ENCODE measurements at places on chromosomes 2 and 18.
A peak's percentile ranks its signal among the peaks of the same experiment; 100 is the strongest.

DNA sequence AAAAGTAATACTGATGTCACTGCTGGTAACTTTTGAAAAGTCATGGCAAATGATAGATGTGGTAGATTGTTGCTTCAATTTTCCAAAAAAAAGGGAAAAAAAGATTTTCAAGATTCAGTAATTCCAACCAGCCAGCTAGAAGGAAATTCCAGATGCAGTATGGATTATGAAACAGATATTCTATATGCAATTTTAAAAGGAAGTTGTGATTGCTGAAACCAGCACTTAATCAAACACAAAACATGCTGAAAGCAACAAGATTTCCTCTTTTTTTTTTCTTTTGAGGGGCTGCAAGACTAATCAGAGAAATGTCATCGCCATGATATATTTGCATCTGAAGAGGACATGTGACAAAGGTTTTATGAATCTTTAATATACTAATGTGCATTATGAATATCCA lies 5.1 kb upstream of the HNMT start:
- DNase-seq, result no peak

DNA sequence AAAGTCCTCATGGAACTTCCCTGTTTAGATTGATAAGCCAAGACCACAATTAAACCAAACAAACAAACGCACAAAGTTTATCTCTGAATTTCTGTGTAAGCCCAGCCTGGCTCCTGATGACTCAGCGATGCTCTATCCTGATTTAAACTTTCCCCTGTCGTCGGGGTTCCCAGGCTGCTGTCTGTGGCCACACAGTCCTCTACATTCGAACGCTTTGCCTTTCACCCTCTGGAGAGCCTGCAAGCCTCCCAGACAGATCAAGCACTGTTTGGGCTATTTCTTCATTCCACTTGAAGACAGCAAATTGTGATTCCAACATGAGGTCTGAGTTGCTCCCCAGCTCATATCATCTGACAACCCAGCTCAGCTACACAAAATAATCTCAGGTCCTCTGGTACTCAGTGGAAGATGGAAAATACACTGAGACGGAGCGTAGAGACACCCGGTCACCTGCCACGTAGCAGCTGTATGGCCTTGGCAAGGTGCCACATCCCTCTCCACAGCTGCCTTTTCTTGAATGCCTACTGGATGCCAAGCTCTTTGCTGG lies 51.2 kb downstream of the CYRIA start:
- DNase-seq, result no peak

DNA sequence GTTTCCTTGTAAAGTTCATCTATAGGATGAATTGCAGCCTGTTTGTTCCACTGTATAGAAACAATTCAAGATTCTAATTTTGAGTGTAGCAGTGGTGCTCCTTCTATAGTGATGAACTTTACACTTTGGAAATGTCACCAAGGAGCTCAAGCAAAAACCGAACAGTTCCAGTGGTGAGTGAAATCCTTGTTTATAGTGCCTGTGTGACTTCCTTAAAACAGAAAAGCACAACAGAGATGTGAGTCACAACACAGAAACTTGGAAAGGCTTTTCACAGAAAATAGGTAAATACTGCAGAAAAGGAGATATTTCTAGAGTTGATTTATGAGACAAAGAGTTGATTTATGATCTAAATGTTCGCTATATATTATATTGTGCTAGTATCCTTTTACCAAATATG lies 482.0 kb downstream of the PTPRM start:
- DNase-seq, result no peak

- DNase-seq, result no peak
Measured at GRCh38 chr2:85684380-85684779, 9.8 kb upstream of the GNLY start.

GRCh38 chr2:238916875-238917590 lies 69.1 kb downstream of the TWIST2 start:
- DNase-seq, result no peak

- peak; percentile 65 for DNase-seq
Measured at GRCh38 chr2:203583701-203584100, 48.6 kb upstream of the RAPH1 start.

DNA sequence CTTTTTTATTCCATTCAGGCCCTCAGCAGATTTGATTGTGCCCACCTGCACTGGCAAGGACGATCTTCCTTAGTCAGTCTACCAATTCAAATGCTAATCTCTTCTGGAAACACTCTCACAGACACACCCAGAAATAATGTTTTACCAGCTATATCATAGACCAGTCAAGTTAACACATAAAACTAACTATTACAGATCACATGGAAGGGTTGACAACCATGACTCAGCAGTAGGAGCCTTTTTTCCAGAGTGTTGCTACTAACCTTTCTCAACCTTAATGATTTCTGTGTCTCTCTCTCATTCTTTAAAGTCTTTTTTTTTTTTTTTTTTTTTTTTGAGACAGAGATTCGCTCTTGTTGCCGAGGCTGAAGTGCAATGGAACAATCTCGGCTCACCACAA lies 143.5 kb upstream of the MSH6 start:
- no peak for DNase-seq

DNA sequence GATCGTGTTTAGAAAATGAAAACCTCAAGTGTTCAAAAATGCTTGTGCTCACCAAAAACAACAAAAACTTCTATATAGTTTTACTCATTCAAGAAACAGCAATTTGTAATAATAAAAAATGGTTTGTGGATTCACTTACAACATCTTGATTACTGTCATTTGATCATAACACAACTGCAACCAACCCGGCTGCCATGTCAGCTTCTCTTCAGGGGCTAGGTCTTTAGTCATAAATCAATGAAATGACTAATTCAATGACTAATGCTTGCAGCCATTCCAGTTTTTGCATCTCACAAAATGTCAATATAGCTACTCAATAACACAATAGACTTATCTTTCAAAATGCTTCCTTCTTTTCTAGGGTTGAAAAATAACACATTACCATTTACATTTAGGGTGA lies 128.0 kb downstream of the OLA1 start:
- peak; percentile 55 for DNase-seq

- no peak for DNase-seq
Measured at GRCh38 chr18:62369129-62369644, 44.1 kb downstream of the TNFRSF11A start.

DNA sequence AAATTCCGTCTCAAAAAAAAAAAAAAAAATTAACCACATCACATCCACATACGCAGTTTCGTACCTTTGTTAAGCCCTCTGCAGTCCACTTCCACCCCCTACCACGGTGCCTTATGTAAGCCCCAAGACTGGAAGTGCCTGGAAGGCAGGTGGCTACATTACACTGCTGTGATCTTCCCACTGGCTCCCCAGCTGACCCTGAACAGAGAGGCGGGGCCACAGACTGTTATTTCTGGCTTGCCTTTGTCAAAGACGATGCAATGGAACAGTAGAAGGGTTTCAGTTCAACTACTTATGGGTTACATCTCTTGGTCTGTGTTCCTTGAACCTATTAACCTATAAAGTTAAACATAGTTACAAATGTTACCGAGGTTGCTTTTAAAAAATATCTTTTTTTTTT lies 15.7 kb upstream of the COX7A2L start:
- no peak for DNase-seq

GRCh38 chr2:74379851-74380789 lies at the start of gene DCTN1:
Gene DCTN1, minus strand, starts transcription at chr2:74380311. Its CDS starts 274 bp downstream, at chr2:74380037.
- DNase-seq, result peak; percentile 9

DNA sequence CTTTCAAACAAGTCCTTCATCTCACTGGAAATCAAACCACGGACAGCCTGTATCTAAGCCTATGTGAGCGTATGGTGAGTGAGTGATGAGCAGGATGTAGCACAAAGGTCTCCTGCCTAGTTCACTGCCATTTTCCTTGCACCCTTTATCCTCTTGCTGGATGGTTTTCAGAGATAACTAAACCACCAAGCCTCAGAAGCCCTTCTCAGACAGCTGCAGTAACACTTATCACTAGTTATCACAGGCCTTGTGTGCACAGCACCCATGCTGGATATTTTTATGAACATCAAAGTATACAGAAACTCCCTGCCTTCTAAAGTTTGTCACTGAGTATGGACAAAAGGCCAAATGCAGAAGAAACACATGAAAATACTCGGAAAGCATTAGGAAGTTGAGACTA lies 69.5 kb downstream of the C1D start:
- no peak for DNase-seq

DNA sequence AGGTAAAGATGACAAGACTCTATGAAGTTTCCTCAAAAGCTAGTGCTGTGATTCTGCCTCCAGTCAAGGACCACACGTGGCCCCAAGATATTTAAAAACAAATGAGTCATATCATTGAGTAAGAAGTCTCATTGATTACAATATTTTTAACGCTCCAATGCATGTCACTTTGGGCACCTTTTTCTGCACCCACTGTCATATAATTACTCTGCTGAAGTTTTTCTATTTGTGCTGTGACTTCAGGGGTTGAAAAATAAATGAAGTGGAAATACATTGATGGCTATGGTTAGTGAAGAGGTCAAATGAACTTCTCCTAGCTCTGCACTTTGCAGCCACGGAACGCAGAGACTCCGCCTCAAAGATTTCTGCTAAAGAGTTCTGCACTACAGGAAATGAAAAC lies 344.3 kb upstream of the KYNU start:
- DNase-seq, result no peak

DNA sequence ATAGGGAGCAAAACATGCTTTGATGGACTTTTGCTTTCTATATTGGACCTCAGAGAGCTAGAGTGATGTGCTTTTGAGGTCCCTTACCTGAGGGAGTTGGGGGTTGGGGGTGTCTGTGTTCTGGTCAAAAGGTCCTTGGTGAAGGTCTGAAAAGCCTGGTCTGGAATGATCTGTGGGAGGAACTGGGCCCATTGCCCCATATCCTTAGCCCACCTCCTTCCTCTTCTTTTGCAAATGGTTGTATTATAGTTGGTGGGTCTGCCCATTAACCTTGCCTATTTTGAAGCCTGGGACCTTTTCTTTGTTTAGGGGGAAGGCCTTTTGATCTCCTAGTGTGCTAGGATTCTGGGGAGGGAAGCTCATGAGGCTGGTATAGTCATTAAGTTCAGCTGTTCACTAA lies 88.7 kb downstream of the FMNL2 start:
- DNase-seq, result no peak

- no peak for DNase-seq
Measured at GRCh38 chr2:49241991-49242390, 87.7 kb upstream of the FSHR start.

DNA sequence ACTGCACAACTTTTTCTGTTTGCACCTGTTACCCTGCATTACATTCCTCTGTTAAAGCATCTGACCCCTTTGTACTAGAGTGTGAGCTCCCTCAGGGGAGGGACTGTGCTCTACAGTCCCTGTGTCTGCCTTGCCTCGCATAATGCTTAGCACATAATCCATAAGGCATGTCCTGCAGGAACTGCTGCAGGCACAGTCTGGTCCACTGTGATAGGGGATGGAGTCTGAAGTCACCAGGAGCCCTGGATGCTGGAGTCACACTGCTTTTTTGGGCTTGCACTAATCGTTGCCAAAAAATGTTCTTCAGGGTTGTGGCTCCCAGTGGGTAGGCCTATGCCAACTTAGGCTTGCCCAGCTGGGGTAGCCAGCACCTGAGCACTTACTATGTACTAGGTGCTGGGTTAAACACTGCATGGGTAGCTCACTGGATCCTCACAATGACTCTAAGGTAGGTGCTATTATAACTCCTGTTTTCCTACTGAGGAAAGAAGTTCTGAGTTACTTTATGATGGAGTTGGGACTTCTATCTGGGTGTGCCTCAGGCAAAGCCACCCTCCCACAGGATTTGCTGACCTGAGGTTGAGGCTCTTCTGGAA lies 33.3 kb downstream of the COPS7B start:
- no peak for DNase-seq

- no peak for DNase-seq
Measured at GRCh38 chr2:73914667-73915066, 12.0 kb upstream of the DGUOK start.

- DNase-seq, result no peak
Measured at GRCh38 chr2:168344706-168345105, 97.3 kb upstream of the STK39 start.

- DNase-seq, result peak; percentile 93
Measured at GRCh38 chr2:101516823-101517690, 42.1 kb upstream of the RFX8 start.

DNA sequence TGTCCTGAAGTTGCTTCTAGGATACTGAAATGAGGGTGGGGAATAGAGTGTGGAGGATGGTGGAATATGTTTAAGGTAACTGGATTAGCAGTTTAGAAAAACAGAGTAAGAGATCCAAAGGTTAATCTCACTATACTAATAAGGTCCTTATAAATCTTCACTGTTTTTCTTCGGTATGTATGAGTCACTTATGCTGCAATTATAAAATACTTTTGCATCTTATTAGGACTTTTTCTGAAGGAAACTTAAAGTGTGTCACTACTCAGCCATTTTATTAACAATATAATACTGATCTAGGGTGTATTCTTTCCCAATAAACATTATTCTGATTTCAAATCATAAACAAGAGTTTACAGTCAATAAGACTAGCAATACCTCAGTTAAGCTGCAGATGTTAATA lies 182.3 kb downstream of the ZNF521 start:
- DNase-seq, result no peak

GRCh38 chr2:229714080-229714735 lies at the start of gene DNER:
Gene DNER, minus strand, starts transcription at chr2:229714555. Its CDS starts 132 bp downstream, at chr2:229714423.
- no peak for DNase-seq

DNA sequence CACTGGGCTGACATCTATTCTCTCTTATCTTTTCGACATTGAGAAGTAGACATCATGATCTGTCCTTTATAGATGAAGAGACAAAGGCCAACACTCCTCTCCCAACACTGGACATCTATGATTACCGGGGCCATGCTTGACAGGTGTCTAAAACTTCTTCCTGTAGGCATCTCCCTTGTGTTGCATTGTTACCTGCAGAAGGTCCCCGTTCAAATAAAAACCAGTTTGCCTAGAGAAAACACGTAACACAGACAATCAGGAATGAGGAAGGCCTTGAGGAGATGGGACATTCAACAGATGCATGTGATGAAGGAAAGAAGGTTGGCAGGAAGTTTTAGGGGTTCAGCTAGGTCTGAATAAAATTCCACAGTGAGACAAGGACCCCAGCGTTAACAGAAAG lies 70.8 kb upstream of the ST8SIA3 start:
- DNase-seq, result no peak

DNA sequence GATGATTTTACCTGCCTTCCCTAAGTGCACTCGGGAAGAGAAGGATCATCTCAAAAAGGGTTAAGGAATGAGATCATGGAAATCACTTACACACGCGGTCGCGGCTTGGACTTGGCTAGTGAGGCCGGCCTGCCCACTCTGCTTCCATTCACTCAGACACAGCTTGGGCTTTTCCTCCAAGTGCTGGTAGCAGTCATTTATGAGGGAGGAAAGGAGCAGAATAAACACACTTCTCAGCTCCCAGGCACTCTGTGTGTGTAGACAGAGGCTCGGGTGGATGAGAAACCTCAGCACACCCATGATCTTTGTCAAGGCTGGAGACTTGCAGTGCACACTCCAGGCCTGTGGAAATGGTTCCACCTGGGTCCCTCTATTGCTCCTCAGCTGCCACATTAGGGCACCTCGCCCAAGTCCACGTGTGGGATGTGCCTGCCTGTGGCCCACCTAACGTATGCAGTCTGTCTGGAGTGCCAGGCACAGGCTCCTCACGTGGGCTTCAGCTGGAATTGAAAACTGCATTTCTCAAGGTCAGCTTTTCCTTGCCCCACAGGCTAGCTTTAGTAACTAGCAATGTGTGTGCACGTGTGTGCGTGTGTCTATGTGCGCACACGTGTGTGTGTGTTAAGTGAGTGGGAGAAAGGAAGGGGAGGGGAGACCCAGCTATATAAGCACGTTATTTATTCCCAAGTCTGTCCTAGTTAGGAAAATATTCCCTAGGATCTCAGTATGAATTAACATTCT lies 288.4 kb downstream of the SOX11 start:
- no peak for DNase-seq

GRCh38 chr2:62663411-62663810 lies 42.1 kb upstream of the EHBP1 start:
- no peak for DNase-seq

- DNase-seq, result no peak
Measured at GRCh38 chr18:51569153-51569552, 371.7 kb upstream of the MEX3C start.
